ENCODE measurements at places on chromosomes 1 and 21.
A peak's percentile ranks its signal among the peaks of the same experiment; 100 is the strongest.

DNA sequence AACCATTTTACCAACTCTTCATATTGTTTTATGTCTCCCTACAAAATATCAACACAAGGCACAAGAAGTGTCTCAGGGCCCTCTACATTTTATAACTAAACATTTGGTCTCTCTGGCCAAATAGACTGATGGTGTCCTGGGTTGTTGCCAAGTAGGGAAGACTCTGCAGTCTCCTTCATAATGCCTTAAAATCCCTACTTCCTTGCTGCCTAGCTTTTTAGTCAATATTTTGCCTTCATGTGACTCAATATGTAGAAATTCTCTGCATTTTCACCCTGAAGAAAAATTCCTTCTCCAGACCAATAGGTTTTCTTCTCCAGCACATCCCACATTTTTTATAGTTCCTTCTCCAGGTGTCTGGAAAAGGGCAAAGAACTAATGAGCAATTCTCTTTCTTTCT, 72.6 kb upstream of the IPO9 start:
- DNase-seq = no peak

DNA sequence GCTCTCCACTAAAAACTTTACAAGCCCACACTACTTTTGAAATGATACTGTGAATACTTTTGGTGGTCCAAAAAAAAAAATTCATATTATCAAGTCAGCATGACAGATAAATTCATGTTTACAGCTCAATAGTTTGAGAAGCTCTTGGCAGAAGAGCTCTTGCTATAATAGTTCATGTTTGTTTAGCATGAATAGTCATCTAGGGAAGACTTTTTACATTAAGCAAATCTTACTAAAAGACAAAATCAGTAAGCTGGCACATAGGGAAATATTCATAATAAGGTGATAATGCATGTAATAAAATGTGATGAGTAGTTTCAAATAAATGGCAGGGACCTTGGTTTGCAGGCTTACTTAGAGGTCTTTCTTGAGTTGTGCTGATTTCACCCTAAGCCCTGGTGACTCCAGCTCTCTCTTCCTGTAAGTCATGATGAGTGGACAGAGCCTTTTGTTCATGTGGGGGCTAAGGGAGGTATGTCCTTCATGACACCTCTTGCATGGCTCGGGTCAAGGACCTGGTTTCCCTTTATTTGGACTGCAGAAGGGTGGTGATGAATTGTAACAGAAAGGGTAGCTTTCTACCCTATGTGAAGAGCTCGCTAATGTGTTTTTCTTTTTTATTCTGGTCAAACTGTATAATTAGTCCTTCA, 166.7 kb downstream of the GABPA start:
- DNase-seq = no peak

GRCh38 chr1:113858418-113858817, 13.1 kb downstream of the PTPN22 start:
- DNase-seq = no peak

- DNase-seq = no peak
These were observed 61.8 kb upstream of the GORAB start for GRCh38 chr1:170470121-170470520.

DNA sequence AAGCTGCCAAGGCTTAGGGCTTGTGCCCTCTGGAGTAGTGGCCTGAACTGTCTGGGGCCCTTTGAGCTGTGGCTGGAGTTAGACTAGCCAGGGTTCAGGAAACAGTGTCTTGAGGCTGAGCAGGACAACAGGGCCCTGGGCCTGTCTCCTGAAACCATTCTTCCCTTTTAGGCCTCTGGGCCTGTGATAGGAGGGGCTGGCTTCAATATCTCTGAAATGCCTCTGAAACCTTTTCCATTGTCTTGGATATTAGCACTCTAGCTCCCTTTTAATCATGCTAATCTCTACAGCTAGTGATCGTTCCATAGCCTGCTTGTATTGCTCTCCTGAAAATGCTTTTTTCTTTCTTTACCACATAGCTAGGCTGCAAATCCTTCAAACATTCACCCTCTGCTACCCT, 135.3 kb downstream of the ADGRL4 start:
- DNase-seq = no peak

- DNase-seq = no peak
These were observed 40.2 kb upstream of the PBX1 start for GRCh38 chr1:164518692-164519332.

DNA sequence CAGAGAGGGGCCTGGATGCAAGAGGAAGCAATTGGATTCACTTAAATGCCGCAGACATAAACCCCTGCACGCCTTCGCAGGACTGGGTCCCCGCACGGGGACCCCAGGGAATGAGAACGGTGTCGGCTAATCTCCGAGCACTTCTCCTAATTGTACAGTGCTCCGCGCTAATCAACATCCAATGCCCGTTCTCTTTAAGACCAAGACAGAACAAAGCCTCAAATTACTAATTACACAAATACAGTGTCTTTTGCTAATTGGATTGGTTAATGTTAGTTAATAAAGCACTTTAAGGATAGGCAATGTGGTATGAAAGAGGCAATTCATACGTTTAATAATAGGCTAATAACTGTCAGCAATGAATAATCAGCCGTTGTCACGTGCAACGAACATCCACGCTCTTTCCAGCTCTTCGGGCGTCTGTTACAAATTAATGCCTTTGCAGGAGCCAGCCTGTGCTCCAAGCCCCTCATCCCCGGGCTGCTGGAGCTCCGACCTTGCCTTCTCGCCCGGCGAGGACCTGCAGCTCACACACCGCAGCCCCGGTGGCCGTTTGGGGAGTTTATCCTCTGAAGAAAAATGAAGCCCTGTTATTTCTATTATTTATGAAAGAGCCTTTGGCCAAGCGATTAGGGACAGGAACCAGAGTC, 157.8 kb downstream of the PRDM16 start:
- no peak for DNase-seq

DNA sequence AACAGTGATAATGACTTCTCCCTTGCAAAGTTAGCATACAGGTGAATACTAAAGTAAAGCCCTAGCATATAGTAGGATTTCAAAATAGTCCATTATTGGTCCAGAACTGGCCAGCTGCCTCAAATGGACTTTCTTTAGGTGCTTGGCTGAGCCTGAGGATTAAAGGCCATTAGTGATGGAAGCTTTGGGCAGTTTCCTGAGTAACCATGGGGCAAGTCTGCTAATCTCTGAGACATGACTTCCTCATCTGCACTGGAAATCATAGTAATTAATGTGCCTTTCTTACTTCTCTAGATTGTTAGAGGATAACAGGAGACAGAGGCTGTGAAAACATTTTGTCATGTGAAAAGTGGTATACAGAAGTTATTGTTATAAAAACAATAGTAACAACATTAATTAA, 156.5 kb upstream of the UBE2U start:
- DNase-seq = no peak

- DNase-seq = no peak
These were observed 29.0 kb downstream of the SSBP3 start for GRCh38 chr1:54377040-54377691.

DNA sequence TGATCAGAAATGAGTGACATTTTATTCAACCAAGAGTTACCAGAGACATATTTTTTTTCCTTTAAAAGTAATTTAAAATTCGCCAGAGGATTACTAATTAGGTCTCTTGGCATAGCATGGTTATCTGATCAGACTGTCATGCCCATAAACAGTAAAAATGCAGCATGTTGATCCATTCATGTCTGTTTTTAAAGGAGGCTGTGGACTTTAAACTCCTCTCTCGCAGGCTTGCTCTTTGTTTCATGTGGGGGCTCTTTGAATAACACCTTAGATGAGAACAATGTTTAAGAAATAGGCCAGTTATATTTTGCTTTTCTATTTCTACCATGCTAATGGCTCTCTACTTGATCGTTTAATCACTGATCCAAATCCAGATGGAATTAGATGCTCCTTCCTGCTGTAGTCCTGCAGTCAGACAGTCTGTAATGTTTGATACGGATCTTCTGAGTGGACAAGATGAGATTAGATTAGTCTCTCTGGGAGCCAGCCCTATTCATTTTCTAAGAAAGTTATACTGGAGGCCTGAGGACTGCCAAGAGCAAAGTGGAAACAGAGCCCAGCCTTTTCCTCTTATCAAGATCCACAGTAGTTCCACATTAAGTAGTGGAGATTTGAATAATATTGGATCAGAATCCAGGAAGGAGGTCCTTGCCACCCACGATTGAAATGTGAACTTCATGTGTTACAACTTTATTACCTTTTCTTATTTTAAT, 197.4 kb downstream of the HS2ST1 start:
- no peak for DNase-seq

DNA sequence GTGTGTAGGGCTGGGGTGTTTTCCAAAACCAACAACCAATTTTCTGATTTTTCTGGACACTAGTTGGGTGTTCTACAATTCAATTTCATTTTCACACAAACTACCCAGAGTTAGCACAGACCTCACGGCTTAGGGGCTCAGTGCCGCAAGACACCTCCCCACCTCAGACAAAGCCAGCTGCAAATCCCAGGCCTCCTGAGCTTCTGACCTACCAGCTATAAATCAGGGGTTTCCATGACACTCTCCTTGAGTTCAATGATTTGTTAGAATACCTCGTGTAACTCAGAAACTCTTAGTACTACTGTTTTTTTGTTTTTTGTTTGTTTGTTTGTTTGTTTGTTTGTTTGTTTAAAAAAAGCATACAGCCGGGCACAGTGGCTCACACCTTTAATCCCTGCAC, 28.7 kb upstream of the FAM89A start:
- DNase-seq = no peak

DNA sequence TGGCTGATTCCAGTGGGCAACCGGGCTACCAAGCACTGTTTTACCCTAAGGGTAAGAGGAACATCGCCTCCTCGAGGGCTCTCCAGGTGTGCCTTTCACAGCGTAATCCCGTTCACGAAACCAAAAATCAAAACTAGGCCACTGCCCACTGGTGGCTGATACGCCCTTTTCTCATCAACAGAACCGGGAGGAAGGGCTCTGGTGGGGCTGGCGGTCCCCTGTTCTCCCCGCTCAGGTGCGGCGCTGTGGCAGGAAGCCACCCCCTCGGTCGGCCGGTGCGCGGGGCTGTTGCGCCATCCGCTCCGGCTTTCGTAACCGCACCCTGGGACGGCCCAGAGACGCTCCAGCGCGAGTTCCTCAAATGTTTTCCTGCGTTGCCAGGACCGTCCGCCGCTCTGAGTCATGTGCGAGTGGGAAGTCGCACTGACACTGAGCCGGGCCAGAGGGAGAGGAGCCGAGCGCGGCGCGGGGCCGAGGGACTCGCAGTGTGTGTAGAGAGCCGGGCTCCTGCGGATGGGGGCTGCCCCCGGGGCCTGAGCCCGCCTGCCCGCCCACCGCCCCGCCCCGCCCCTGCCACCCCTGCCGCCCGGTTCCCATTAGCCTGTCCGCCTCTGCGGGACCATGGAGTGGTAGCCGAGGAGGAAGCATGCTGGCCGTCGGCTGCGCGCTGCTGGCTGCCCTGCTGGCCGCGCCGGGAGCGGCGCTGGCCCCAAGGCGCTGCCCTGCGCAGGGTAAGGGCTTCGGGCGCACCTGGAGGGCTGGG, at the start of gene IL6R:
TSS of gene IL6R (plus strand) at position 360 of the 763 bp plus-strand sequence. CDS start at position 647, 287 bp downstream.
- peak; percentile 69 for DNase-seq

GRCh38 chr1:202562444-202563060, 147.7 kb downstream of the SYT2 start:
- DNase-seq = no peak

DNA sequence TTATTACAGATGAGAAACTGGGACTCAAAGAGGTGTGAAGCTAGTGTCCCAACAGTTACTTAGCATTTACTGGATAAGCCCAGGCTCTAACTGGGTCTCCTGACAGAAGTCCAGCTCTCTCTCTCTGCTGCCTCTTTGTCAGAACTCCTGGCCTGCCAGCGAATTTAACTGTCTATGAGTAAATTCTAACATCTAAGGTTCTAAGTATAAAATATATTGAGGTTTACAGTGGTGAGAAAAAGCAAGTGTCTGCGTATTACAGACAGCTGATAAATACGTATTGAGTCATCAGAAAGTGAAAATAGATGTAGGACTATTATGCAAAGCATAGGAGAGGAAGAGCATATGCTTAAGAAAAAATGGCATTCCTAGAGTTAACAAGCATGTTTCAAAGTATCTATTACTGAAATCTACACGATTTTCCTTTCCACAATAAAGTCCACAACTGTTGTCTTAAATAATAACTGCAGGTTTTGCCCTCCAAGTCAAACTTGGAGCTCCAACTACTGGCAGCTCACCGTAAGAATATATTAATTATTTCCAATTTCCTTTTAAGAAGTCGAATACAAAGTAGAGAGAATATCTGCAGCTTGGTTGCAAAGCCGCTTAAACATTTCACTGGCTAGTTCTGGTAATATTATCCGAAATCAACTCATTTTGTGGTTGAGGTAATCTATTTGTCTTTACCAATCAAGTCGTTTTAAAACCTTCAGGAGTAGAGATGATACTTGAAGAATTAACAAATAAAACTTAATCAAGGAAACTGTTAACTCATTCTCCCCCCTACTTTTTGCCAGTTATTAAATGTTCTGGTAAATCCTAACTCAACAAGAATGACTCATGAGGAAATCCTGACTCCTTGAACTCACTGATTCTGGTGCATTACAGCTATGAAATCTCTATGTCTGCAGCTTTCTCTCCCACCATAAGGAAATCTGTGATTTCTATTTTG, 1.4 kb upstream of the RGS2 start:
- peak; percentile 4 for DNase-seq

GRCh38 chr1:164660412-164660772, 101.4 kb downstream of the PBX1 start:
- DNase-seq = no peak

- no peak for DNase-seq
These were observed 510.8 kb upstream of the B3GALT2 start for GRCh38 chr1:193697115-193697762.

Measured in stimulated activated CD4-positive, alpha-beta T cell treated with anti-CD3 and anti-CD28 coated beads, TNF-alpha, amount 100 ng/mL, for 24 hours (primary cell).